Caco-2 (cell line): ENCODE measurements at places on chromosomes 3 and 15. TPM values are rescaled to one million over a fixed set of nuclear protein-coding genes. Genes with fewer than 3 reads are reported as not detected.

The ACTRT3 gene
- not detected in 2 replicates for total RNA-seq

The ACP3 gene
- total RNA-seq, result 0.82 and 2.3 TPM in 2 replicates

The MAGEL2 gene
- not detected in 2 replicates for total RNA-seq

The KLF15 gene
- total RNA-seq, result 2.7 and 3.9 TPM in 2 replicates

The SAMD7 gene
- total RNA-seq, result not detected in 2 replicates

The GOLGA8H gene
- 0.16 TPM in 1 of 2 replicates, not detected in the other for total RNA-seq

The KIF15 gene
- 22.4 and 25.3 TPM in 2 replicates for total RNA-seq

The FRMD5 gene
- total RNA-seq, result 17.4 and 19.5 TPM in 2 replicates

The CYP8B1 gene
- total RNA-seq, result not detected in 2 replicates

GRCh38 chr3:137764563-137765309 is 621 bp downstream of the SOX14 start:
- no peaks in the 10 kb centered on the region for H3K36me3 ChIP-seq
- no peaks in the 10 kb centered on the region; the same call in 1 of the 2 replicates for H3K27me3 ChIP-seq
- H3K4me3 ChIP-seq, result peak overlapping the region; percentile 22
- H3K4me1 ChIP-seq, result no peaks in the 10 kb centered on the region
- no peak for DNase-seq

DNA sequence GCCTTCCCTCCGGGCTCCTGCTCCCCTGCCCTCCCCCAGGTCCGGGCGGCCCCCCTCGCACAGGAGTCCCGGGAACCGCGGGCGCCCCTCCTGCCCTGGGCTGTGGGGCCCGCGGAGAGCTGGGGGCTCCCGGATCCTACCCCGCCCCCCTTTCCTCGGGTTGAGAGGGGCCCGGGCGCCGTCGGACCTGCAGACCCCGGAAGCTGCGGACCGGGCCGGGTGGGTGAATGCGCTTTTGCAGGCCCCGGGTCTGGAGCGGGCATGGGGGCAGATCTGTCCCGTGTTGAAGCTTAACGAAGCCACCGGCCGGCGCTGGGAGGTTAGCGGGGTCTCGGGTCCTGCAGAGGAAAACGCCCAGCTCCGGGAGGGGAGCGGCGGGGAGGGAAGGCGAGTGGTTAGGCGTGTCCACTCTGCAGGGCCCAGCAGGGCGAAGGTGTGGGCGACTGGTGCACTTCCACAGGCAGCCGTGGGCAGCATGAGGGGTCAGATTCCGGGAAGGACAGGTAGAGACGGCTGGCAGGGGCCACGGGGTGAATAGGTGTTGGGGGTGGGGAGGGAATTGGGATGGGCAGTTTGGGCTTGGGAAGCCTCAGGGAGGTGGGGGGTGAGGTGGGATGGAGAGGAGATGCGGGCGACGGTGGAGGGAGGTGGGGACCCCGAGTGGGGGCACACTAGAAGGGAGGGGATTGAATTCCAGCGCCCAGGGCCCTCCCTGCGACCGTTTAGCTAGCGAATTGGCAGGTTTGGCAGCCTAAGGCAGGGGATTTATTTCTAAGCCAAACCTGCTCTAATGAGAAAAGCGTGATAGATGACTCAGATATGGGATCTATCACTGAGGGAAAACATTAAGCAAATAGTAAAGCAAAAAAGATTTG is 635 bp downstream of the CD276 start:
- DNase-seq, result peak; percentile 47
- H3K4me3 ChIP-seq, result peak overlapping the region; percentile 88
- no peaks in the 10 kb centered on the region for H3K36me3 ChIP-seq
- H3K27me3 ChIP-seq, result no peaks in the 10 kb centered on the region
- peak overlapping the region; percentile 59 for H3K27ac ChIP-seq
- H3K4me1 ChIP-seq, result peaks cover 13% of the 10 kb centered on the region

- no peaks in the 10 kb centered on the region for H3K27me3 ChIP-seq
- H3K27ac ChIP-seq, result no peak overlapping the region
- no peak for DNase-seq
- H3K4me1 ChIP-seq, result no peaks in the 10 kb centered on the region
- no peak overlapping the region for H3K4me3 ChIP-seq
These were observed 113.0 kb downstream of the TMEM266 start for GRCh38 chr15:76172782-76173181.

- no peaks in the 10 kb centered on the region for H3K36me3 ChIP-seq
- no peaks in the 10 kb centered on the region for H3K27me3 ChIP-seq
- peaks cover 5% of the 10 kb centered on the region for H3K4me1 ChIP-seq
- DNase-seq, result no peak
These were observed 425 bp downstream of the ANPEP start for GRCh38 chr15:89814112-89814742.

DNA sequence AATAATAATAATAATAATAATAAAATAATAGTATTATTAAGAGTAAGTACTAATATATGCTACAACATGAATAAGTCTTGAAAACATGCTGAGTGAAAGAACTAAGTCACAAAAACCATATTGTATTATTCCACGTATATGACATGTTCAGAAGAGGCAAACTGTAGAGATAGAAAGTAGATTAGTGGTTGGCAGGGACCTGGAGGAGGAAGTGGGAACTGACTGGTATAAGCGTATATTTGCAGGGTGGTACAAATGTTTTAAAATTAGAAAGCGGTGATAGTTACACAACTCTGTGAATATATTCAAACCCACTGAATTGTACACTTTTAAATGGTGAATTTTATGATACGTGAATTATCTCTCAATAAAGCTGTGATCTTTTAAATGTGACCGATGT is 32.8 kb downstream of the LRRK1 start:
- H3K36me3 ChIP-seq, result no peaks in the 10 kb centered on the region
- no peaks in the 10 kb centered on the region for H3K27me3 ChIP-seq
- no peak overlapping the region for H3K27ac ChIP-seq
- peaks cover 6% of the 10 kb centered on the region; the same call in 1 of the 2 replicates for H3K4me1 ChIP-seq
- no peak for DNase-seq

DNA sequence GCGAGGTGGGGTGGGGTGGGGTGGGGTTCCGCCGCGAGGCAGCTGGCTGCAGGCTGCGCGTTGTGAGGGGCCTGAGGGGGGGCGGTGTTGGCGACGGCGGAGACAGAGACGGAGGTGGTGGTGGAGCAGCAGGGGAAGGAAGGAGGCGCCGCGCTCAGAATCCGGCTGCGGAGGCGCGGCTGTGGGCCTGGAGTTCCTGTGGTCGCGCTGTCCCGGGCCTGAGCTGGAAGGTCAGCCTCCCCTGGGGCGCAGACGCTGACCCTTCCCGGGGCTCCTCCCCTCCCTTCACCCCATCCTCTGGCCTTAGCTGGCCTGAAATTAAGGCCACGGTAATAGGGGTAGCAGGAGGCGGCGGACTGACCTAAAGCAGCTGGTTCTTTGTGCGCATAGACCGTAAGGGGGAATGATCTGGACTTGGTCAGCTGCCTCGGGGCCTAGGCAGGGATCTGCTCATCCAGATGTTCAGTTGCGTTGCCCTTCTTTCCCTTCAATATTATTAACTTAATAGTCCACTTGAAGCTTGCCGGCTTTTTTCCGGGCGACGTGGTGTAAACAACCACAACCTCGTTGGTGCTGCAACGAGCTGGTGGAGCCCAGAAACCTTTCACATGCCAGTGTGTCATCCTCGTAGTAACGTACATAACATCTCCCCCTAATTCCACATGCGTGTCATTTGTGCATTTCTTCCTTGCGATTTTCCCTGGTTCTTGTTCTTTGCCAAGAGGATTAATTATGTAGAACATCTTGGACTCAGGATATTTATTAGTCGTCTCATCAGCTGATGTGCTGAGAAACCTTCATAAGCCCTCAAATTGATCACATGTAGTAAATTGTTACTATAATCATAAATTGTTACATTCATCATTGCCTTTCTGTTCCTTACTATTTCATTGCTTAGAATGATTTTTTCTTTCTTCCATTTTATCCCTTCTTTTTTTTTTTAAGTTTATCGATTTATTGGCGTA is 626 bp downstream of the SEC62 start:
- no peaks in the 10 kb centered on the region; the same call in 1 of the 2 replicates for H3K36me3 ChIP-seq
- peak overlapping the region; percentile 48 for H3K4me3 ChIP-seq
- no peak for DNase-seq
- peaks cover 7% of the 10 kb centered on the region for H3K4me1 ChIP-seq
- no peaks in the 10 kb centered on the region for H3K27me3 ChIP-seq

- no peaks in the 10 kb centered on the region for H3K27me3 ChIP-seq
- no peak for DNase-seq
- H3K27ac ChIP-seq, result no peak overlapping the region
- no peaks in the 10 kb centered on the region for H3K4me1 ChIP-seq
- no peak overlapping the region for H3K4me3 ChIP-seq
- no peaks in the 10 kb centered on the region for H3K36me3 ChIP-seq
These were observed 55.2 kb downstream of the RAD54L2 start for GRCh38 chr3:51593697-51594096.

DNA sequence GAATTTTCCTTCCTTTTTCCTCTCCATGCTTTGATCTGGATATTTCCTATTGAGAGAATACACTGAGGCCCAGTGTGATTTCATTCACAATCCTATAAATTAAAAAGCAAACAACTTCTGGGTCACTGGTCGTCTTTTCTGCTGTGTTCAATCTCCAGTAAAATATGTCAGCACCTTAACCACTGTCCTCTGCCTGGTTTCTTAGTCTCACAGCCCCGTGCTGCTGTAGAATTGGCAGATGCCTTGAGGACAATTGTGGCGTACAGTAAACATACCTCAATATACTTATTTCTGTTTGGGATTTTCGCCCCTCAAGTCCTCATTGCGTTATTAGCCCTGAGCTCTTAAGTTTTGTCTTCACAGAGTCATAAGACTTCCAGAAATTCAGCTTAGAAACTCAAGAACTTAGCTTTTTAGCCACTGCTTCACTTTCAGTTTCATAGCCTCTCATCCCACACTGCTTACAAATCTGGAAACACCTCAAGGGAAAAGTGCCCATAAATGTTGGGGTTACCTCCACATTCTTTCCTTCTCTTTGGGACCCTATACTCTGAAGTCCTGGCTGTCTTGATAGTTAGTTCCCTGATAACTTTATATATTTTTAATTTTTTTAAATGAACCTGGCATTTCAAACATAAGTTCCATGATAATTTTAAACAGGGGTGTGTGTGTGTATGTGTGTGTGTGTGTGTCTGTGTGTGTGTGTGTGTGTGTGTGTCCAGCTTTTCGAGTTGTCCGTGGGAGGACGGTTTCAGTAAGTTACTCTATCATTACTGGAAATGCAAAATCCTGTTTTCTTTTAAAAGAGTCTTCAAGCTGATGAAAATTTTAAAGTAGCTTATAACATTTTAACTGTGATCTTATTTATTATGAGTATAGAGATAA is 238.4 kb upstream of the CTDSPL start:
- H3K4me1 ChIP-seq, result no peaks in the 10 kb centered on the region
- H3K27me3 ChIP-seq, result no peaks in the 10 kb centered on the region
- no peaks in the 10 kb centered on the region for H3K36me3 ChIP-seq
- H3K4me3 ChIP-seq, result no peak overlapping the region

DNA sequence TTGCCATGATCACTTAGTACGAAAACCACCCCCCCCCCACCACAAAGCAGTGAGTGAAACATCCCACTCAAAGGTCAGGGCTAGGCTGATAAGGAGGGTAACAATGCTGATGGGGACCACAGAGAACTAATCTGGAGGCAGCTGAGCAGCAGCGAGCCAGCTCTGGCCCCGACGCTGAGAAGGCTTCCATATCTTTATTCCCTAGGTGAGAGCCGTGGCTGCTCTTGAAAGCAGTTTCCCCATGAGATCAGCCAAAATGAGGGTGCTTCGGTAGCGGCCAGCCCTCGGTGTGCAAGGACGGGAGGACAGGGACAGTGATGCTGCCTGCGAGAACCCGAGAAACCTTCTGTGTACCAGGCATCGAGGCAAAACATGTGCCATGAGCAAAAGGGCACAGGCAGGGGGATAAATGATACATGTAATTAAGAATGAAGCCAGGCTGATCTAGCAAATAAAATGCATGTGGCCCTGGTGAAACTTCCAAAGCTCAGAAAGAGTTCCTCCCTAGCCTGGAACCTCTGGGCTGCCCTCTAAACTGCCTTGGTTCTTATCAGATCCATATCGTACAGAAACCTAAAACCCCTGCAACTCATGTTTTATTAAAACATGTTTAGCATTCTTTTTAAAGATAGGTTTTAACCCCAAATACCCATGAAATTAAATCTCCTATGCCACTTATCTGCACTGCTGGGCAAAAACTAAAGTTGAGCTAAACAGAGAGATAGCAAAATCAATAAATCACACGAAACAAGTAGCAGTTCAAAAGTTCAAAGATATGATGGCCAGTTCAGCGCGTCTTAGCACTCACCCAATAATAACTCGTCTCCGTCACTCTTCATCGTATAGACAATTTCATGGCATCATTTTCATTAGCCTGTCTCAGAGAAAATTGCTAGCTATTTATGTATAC is 337.3 kb downstream of the FOXP1 start:
- peak overlapping the region; percentile 83 for H3K27ac ChIP-seq
- H3K36me3 ChIP-seq, result no peaks in the 10 kb centered on the region
- H3K4me3 ChIP-seq, result peak overlapping the region; percentile 16; the same call in 1 of the 2 replicates
- peaks cover 69% of the 10 kb centered on the region for H3K4me1 ChIP-seq
- no peaks in the 10 kb centered on the region for H3K27me3 ChIP-seq

GRCh38 chr3:133169331-133170068 is 131.3 kb downstream of the TMEM108 start:
- no peaks in the 10 kb centered on the region for H3K36me3 ChIP-seq
- H3K27ac ChIP-seq, result no peak overlapping the region
- no peaks in the 10 kb centered on the region for H3K4me1 ChIP-seq
- H3K27me3 ChIP-seq, result no peaks in the 10 kb centered on the region
- DNase-seq, result no peak
